ENCODE measurements at places on chromosomes 5 and 9. TPM values are rescaled to one million over a fixed set of nuclear protein-coding genes. Genes with fewer than 3 reads are reported as not detected.

The GKAP1 gene
- total RNA-seq = 6.5 TPM

The HAUS6 gene
- total RNA-seq = 3.1 TPM

The GABRA6 gene
- total RNA-seq = not detected

The XPA gene
- 5.4 TPM for total RNA-seq

DNA sequence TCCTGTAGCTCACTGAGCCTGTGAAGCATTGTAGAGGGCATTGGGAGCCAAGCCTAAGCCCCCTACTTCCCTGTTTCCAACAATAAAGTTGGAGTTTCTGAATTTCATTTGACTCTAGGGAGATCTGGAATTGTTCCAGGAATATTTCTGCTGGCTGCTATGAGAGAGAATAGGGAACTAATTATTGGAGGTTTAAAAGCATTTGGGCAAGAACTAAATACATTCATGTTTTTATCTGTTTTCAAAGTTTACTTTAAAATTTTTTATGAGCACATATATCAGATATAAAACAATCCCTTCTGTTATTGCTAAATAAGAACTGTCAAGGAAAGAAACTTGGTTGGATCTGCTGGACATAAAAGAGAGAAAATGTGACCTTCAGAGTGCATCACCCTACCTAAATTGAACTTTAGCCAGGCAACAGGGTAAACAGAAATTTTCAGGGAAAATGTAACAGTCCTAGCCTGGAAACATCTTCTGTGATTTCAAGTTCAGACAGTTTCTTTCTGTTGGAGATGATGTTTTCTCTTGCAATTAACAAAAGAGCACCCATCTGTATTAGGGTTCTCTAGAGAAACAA, 19.3 kb upstream of the LECT2 start:
- no peak for DNase-seq

- no peak for DNase-seq
These were observed 5.8 kb downstream of the OCLN start for GRCh38 chr5:69498384-69498783.

GRCh38 chr5:134878403-134878802, 4.2 kb downstream of the TXNDC15 start:
- no peak for DNase-seq

DNA sequence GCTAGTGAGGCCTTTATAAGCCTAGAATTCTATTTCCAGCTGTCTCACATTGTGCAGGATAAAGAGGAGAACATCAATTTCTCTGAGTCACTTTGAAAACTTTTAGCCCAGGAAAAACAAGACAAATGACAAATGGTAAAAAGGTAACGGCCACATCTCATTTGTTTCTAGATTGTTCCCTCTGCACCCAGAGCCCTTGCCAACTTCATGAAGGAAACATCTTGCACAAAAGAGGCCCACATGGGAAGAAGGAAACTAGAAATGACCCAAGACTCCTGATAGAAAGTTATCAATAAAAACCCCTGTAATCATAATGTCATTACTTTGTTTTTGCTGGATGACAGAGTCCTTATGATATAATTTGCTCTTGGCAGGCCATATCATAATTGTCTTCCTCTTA, 5.3 kb downstream of the DPYSL3 start:
- DNase-seq = no peak

GRCh38 chr9:136012651-136013050, 51.5 kb upstream of the UBAC1 start:
- peak; percentile 34 for DNase-seq

GRCh38 chr9:90659650-90660364, 17.2 kb upstream of the DIRAS2 start:
- DNase-seq = no peak

GRCh38 chr9:133286523-133286922, 11.5 kb upstream of the ABO start:
- no peak for DNase-seq

DNA sequence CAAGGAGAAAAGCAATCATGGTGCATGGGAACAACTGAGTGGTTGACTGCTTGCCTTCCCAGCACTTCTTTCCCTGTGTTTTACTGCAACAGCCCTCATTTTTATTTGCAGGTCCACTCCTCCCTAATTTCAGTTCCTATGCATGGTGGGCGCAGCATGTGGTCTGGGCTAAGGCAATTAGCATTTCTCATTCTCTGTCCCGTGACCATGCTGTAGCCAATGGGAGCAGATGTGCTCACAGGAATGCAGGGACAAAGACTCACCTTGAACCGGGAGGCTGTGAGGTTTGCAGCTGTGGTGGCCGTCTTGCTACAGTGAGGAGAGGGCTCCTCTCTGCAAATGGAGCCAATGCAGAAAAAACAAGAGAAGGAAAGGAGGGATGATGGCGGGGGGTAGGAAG, 315.5 kb downstream of the SLIT3 start:
- DNase-seq = no peak

GRCh38 chr9:113523421-113524141, 60.1 kb downstream of the RGS3 start:
- DNase-seq = peak; percentile 70

DNA sequence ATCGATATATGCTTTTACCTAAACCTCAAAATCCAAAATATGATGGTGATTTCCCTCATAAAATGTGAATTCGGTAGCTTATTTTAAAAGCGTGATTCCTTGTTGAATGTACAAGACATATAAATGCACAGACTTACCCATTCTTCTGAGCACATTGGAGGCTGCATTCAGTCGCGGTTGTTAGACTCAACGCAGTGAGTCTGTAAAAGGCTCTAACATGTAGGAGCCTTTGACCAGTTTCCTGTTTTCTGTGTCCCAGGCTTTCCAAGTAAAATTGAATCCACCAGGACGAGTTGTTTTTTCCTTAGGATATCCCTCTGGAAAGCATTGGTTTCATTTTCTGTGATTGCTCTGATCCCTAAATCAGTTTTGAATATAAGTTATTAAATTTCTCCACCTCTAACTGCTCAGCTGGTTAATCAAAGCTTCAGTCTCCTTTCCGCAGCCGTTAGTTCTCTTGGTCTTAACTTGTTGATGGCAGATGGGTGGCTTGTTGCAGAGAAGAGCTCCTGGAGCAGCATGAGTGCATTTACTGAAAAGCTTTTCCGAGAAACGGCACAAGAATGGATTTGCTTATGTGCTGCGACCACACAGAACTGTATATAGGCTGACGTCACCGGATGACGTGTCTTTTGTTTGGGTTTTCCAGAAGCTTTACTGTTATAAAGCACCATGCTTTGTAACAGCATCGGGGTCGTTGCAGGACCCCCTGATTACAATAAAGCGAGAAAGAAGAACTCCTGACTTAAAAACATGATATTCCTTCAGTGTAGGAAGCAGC, at the start of gene LRRTM2:
Gene LRRTM2 (minus strand): TSS at position 565 of the 781 bp plus-strand sequence. CDS start 424 bp downstream, at position 141.
- DNase-seq = no peak

Measured in right lobe of liver (tissue), 6 donors.